ENCODE measurements at places on chromosomes 16 and 17.

DNA sequence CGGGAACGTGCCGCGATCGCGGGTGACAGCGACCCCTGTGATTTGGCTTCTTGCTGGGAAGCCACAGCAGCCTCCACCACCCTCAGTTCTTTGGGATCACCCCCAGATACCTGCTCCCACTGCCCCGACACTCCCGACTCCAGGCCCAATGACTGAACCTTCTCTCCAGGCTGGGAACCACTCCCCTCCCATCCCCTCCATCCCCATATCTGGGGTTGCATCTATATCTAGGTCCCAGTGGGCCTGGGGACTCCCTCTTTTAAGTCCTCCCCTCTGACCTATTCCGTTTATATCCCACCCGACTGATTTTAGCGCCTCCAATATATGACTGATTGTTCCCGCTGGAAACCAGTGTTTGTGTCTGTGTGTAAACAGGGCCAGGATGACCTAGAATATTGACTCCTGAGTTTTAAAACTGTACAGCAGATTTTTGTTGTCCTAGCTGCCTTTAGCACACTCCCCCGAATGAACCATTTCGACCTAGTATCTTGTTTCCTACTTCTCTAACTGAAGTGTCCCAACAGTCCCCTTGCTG is 667 bp downstream of the PSMD3 start:
- DNase-seq = no peak

GRCh38 chr16:31527734-31528274 is at the start of gene AHSP:
Gene AHSP (plus strand): TSS chr16:31527900. CDS start chr16:31528140, 240 bp downstream.
- no peak for DNase-seq

DNA sequence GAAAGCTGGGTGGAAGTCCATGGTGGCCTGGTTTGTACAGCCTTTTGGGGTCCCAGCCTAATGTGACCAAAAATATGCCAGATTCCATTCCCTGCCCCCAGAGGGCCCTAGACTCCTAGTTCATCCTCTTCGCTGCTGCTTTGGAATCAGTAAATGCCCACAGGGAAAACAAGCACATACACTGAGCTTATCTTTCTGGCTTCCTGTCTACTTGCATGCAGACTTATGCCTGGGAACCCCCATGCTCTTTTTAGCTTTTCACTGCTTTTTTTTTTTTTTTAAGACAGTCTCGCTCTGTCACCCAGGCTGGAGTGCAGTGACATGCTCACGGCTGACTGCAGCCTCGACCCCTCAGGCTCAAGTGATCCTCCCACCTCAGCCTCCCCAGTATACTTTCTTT is 6.2 kb upstream of the CD300LG start:
- DNase-seq = no peak

DNA sequence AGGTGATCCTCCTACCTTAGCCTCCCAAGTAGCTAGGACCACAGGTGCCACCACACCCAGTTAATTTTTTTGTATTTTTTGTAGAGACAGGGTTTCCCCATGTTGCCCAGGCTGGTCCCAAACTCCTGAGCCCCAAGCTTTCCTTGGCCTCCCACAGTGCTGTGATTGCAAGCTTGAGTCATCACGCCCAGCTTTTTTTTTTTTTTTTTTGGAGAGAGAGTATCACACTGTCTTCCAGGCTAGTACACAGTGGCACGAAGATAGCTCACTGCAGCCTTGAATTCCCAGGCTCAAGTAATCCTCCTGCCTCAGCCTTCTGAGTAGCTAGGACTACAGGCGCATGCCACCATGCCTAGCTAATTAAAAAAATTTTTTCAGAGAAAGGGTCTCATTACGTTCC is 27.2 kb downstream of the HEATR9 start:
- no peak for DNase-seq

- DNase-seq = no peak
Observed at GRCh38 chr16:27572711-27573110, 22.8 kb downstream of the KATNIP start.

GRCh38 chr17:78781104-78781892 is 775 bp downstream of the CYTH1 start:
- no peak for DNase-seq

DNA sequence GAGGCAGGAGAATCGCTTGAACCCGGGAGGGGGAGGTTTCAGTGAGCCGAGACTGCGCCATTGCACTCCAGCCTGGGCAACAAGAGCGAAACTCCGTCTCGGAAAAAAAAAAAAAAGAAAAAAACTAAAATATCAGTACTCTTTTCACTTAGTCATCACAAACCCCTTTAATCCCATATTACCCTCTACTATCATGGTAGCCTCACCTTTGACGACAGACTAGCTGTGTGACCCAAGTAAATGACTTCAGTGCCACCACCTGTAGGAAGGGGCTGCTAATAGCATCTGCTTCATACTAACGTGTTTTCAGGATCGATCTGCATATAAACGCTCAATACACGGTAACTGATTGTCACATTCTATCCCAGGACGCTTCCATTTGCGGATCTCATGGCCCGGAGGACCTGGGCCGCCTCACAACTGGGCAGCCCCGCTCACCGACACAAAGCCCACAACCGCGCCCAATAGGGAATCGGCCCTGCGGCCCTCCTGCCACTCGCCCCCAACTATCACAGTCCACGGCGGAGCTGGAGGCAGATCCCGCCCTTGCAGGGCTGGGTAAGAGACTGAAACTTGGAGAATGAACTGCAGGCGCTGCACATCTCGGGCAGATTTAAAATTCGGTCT is 1.1 kb upstream of the ZNF263 start:
- no peak for DNase-seq

DNA sequence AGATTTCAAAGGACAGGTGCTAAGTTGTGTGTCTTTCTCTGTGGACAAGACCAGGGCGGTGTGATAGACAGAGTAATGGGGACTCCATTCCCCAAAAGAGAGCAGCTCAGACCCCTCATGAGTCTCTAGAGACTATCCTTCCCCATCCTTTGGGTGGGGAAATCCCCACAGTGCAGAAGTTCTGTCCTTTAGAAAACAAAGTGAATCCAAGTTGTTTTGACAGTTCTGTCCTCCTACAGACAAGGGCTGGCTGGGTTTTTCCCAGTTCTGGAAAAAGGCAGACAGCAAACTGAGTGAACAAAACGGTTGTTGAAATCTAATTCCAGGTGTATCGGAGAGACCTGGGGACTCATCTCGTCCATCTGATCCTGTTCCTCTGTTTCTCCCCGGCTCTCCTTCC is 11.0 kb upstream of the HAS3 start:
- no peak for DNase-seq

DNA sequence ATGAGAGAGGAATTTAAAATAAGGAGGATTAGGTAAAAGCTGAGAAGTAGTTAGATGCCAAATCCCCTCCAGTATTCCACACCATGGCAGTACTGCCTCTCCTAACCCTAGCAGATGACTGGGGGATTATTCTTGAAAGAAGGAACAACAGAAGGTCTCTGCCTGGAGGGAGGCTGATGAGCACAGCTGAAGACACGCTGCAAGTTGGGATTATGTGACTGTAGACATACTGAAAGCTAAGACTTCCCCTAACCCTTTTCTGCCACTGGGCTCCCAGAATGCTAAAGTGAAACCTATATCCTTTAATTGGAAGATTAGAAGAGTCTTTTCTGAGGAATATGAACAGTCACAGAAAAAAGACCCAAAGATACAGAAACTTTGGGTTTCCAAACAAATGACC is 27.7 kb upstream of the SLC46A1 start:
- no peak for DNase-seq

DNA sequence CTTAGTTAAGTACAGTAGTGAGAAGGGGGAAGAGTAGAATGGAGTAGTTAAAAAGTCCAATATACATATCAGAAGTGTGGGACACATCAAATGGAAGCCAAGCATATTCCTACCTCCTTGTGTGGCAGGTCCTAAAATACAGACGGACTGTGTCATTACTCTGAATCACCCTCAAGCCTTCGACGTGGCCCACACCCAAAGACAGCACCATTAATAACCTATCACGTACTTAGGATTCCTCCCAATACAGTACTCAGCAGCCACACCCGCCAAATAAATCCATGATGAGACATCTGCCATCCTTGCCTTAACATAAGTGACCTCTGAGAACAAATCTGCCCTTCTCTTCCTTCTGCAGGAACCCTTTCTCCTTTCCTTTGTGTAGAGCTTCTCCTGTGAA is 38.9 kb downstream of the UBE2G1 start:
- no peak for DNase-seq

- DNase-seq = no peak
Observed at GRCh38 chr17:50348522-50349242, 2.8 kb downstream of the XYLT2 start.

DNA sequence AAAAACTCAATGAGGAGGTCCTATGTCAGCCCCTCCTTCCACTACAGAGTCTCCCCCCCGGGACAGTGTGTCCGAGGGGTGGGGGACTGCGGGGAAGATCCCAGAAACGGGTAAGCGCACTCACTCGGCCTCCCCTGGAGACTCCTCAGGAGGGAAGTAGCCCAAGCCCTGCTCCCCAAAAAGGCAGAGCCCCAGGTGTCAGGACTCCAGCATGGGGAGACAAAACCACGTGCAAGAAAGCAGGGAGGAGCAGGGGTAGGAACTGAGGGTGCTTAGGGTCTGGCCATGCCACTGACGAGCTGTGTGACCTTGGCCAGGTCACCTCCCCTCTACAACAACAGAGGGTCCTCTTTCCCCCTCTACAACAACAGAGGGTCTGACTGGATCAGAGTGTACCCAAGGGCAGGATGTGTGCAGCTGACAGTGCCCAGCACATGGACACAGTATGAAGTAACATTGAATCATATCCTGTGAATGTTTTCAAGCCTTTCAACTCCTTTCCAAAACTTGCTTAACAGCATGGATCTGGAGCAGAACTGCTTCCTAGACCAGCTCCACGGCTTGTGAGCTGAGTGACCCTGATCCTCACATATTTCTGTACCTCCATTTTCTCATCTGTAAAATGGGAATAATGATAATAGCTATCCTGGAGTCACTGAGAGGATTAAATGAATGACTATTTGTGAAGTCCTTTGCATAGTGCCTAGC is 2.1 kb upstream of the NAGS start:
- DNase-seq = no peak

GRCh38 chr16:10612649-10613179 is 32.3 kb upstream of the EMP2 start:
- no peak for DNase-seq

- no peak for DNase-seq
Observed at GRCh38 chr16:82481455-82481854, 145.3 kb upstream of the CDH13 start.

DNA sequence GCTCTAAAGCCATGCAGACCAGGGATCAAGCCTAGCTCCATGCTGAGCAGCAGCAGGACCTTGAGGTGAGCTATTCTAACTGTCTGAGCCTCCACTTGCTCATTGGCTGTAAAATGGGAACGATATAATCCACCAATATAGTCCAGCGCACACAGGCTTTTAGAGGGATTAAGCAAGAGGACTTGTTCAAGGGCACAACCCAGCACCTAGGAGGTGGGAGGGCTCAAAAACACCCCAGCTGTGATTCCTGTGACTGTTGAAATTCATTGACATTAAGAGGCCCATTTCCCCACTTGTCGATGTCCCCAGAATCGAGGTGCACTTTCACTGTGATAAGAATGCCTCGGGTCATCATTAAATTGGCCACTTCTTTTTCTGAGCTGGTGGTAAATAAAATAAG is 4.1 kb downstream of the USH1G start:
- no peak for DNase-seq

DNA sequence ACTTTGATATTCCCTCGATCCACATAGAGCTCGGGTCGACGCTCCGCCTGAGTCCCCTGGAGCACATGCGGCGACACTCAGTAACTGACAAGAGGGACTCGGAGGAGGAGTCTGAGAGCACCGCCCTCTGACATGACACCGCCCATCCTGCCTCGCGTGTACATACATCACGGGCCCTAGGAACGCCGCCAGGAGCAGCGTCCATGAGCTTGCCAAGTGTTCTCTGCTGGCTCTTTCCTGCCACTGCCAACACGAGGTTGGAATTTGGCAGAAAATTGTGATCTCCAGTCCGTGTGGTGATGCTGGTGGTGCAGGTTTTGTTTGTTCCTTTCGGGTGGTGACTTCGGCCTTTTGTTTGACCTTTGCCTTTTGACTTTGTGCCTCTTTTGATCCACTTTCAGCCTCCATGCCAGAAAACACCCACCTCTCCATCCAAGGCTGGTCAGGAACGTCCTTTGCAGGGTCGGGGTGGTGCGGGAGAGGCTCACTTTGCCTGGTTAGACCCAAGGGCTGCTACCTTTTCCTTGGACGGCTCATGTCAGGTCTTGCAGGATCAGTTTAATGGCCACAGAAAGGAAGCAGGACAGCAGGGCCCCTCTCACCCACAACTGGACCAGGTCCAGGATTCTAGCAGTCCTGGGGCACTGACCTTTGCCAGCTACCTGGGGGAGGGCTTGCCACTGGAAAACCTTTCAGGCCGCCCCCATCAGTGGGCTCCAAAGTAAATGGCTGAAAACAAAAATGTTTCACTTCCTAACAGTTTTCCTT is 27.6 kb downstream of the ELAC2 start:
- DNase-seq = no peak

DNA sequence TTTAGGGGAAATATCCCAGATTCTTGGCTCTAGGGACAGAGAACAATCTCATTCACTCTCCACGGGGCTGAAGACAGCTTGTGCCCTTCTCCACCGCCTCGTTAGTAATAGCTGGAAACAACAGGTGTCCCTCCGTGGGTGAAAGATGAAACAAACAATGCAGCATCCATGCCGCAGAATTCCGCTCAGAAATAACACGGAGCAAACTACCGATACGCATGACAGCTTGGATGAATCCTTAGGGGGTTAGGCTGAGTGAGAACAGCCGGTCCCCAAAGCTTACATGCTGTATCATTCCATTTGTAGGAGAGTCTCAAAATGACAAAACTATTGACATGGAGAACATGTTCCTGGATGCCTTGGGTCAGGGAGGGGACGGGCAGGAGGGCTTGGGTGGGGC is 29.4 kb upstream of the CACNG1 start:
- DNase-seq = no peak

Measured in stimulated activated CD8-positive, alpha-beta memory T cell treated with anti-CD3 and anti-CD28 coated beads, Interleukin-4, amount 100 ng/mL, for 1 hour (primary cell).